ENCODE measurements at places on chromosomes 11 and 22.

GRCh38 chr22:46585340-46586122 lies 34.7 kb upstream of the GRAMD4 start:
- no peak for DNase-seq

- DNase-seq = no peak
Measured at GRCh38 chr11:119942583-119943297, 195.2 kb downstream of the TRIM29 start.

GRCh38 chr11:115379528-115379927 lies 124.7 kb downstream of the CADM1 start:
- DNase-seq = no peak

- DNase-seq = no peak
Measured at GRCh38 chr22:49303781-49304461, 523.8 kb downstream of the BRD1 start.

- no peak for DNase-seq
Measured at GRCh38 chr11:22203281-22203680, 10.4 kb downstream of the ANO5 start.

- no peak for DNase-seq
Measured at GRCh38 chr11:70070706-70071105, 7.4 kb upstream of the ANO1 start.

DNA sequence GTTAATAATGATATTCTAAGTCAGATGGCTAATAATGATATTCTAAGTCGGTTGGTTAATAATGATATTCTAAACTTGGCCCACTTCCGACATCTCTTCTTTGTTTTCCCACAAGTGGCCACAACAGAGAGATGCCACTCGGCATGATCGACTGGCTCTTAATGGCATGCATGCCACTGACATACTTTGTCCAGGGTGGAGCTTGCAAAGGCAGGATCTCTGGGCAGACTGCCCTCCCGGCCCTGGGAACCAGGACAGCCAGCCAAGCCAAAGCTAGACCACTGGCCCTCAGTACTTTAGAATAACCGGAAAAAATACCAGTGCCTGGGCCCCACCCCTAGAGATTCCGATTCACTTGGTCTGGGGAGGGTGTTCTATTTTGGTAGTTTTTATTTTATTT lies 78.1 kb downstream of the KIAA1671 start:
- DNase-seq = peak; percentile 26

All from astrocyte of the spinal cord (primary cell).